ENCODE measurements at places on chromosomes 4 and X.
A peak's percentile ranks its signal among the peaks of the same experiment; 100 is the strongest.

- no peak for DNase-seq
Measured at GRCh38 chr4:23947826-23948225, 58.0 kb upstream of the PPARGC1A start.

GRCh38 chrX:368811-369562 is 17.7 kb downstream of the PPP2R3B start:
- peak; percentile 68 for DNase-seq

GRCh38 chr4:165118256-165118909 is 5.7 kb upstream of the TMEM192 start:
- DNase-seq, result no peak

DNA sequence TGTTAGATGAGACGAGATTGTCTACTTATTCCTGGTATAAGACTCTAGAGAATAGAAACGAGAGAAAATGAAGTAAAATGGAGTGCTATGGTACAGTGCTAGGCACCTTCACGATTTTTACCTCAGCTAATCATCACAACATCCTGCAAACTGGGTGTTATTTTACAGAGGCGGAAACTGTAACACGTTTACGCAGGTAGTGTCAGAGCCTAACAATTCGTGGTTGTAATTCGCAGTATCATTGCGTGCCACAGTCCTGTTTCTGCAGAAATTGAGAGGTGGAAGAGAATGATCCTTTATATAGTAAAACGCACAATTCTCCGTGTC is 383 bp upstream of the TBC1D19 start:
- no peak for DNase-seq

GRCh38 chrX:37608156-37608555 is 36.7 kb downstream of the LANCL3 start:
- no peak for DNase-seq

GRCh38 chrX:35557916-35558315 is 240.2 kb upstream of the MAGEB16 start:
- no peak for DNase-seq

- no peak for DNase-seq
Measured at GRCh38 chr4:82421796-82422560, 8.3 kb downstream of the HNRNPDL start.

DNA sequence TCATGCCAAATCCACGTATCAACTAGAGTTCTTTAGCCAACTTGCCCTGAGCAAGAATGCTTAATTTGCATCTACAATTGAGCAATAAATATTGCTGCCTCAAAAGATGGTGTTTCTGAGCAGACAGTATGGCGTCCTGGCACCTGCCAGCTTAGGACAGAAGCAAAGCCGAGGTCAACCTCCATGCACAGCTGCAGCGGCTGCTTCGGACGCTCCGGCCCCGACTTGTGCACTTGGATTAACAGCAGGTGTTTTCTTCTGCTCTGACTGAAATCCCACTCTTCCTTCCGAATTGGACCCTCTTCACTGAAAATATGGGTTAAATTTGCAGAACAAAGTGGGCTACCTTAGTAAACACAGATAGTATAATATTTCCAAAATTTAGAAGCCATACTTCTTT is 215.2 kb upstream of the ETNPPL start:
- no peak for DNase-seq

GRCh38 chr4:181748581-181748980 is 494.6 kb upstream of the TENM3 start:
- DNase-seq, result no peak

DNA sequence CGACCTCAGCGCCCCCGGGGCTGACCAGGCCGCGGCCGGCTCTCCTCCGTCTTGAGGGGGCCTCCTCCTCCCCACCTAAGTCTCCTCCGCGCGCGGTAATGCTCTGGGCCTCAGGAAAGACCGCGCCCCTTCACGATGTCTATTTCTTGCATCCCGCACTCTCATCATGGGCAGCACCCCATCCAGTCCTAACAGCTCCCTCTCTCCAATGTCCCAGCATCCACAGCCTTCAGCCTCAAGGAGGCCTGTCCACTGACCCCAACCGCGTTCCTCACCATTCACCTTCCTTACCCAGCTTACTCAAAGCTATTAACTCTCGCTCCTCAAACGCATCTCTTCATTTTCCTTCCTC is 77.5 kb downstream of the MAGED4 start:
- DNase-seq, result peak; percentile 10

DNA sequence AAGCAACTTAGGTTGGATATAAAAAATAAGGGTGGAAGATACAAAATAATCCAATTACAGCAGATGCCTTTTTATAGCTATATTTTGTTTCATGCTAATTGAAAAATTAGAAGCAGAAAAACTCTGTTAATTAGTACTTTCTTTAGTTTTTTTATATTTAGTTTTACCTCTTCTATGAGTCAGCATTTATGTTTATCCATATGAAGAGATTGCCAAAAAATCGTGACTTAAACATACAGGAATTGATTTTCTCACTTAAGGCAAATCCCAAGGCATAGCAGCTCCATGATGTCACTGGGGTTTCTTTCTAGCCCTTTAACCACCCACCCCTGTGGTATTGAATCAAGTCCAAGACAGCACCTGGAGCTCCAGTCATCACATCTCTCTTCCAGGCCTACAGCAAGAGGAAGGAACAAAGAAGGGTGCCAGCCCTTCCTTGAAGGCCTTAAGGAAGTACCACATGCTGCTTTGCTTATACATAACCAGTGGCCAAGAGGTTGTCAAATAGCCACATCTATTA is 365.8 kb upstream of the TENM3 start:
- no peak for DNase-seq

DNA sequence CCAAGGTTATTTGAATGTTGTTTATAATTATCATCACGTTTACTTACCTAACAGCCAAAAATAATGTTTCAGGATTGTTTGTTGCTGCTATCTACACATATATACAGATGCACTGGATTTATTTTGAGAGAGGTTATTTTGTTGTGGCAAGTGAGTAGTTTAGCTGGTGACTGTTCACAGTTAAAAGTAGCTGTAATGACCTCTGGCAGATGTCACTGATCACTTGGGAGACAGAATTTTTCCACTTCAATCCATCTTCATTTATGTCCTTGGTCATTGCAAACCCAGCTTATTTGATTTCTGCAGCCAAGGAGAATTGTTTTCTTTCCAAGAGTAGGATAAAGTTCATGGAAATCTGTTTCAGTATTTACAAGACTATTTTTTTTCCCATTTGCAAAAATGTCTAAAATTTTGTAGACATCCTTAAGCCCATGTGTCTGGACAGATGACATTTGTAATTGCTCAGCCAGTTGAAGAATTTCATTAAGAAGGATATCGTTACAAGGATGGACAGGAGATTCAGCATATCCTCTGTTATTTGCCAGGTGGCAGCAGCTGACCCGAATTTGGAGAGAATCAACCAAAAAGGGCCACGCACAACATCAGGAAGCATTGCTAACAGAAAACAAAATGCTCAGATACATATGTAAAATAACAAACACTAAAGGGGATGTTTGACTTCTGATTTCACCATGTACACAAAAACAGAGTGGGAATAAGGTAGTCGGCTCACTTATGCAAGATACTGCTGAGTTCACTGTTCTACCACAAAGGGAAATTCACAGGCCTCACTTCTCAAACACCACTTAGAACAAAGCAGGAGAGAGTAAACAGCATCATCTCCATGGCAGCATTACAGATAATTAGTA is 64.5 kb downstream of the GPRIN3 start:
- no peak for DNase-seq

DNA sequence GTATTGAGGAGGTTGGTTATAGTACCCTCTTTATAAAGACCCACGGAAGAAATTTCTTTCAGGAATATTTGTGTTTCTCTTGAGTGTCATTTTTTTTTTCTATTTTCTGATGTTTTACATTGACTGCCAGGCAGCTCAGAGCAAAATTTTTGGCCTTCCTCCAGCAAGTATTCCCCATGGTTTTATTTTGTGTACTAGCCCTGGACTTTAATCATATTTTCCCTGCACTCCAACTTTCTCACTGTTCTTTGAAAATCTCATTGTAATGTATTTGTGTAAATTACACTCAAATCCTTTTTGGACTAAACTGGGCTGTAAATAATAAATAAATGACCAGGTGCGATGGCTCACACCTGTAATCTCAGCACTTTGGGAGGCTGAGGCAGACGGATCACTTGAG is 45.6 kb upstream of the USP46 start:
- DNase-seq, result no peak

- DNase-seq, result no peak
Measured at GRCh38 chrX:47224266-47224895, 5.9 kb downstream of the CDK16 start.

- DNase-seq, result no peak
Measured at GRCh38 chr4:52144372-52144771, 93.3 kb downstream of the SPATA18 start.

GRCh38 chr4:17018013-17018412 is 119.6 kb upstream of the LDB2 start:
- no peak for DNase-seq

- no peak for DNase-seq
Measured at GRCh38 chrX:103396660-103397059, 20.3 kb downstream of the BEX3 start.

DNA sequence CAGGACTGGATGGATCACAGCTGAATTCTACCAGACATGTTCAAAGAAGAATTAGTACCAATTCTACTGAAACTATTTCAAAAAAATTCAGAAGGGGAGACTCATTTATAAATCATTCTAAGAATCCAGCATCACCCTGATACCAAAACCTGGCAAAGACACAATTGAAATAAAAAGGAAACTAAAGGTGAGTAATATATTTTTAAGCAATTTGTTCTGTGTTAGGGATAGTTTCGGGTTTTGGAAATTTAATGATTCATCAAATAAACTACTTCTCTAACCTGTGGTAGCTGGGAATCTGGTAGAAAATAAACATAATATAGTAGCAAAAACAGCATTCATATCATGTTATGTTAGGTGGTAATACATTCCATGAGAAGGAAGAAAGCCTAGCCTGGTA is 662.2 kb upstream of the BOD1L1 start:
- DNase-seq, result no peak

DNA sequence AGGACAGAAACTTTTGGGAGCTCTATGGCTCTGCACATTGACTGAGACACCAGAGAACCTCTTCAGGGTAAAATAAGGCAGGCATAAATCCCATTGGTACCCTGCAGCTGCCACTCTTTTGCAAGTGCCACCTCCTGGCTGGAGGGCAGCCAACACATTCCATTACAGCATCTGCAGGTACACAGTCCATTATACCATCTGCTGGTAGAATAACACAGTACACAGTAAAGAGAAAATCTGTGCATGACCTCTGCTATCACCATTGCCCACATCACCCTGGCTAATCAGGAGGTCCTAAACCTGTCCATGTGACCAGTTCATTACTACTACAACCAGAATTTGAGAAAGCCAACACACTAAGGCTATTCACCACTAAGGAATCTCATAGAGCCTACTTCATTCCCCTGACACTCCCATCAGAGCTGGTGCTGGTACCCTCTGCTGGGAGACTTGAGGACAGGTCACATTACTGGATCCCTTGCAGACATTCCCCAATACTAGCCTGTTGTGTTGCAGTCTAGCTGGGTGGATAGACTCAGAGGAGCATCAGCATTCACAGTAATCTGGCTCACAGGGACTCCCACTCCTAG is 176.2 kb upstream of the TACR3 start:
- DNase-seq, result no peak

DNA sequence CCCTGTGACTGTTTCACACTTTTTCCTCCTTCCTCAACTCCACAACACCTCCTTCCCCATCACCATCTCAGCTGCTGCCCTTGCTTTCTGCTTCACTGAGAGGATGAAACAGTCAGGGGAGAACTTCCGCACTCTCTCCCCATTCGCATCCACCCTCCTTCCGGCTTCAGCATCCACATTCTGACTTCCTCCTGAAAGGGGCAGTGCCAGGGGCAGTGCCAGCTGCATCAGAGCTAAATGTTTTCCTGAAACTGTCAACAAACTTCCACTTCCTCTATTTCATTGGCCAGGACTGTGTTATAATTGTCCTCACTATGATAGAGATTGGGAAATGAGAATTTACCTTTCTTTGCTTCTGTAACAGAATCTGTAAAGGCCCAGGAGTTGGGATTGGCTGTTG is 18.2 kb upstream of the RASL11B start:
- no peak for DNase-seq

DNA sequence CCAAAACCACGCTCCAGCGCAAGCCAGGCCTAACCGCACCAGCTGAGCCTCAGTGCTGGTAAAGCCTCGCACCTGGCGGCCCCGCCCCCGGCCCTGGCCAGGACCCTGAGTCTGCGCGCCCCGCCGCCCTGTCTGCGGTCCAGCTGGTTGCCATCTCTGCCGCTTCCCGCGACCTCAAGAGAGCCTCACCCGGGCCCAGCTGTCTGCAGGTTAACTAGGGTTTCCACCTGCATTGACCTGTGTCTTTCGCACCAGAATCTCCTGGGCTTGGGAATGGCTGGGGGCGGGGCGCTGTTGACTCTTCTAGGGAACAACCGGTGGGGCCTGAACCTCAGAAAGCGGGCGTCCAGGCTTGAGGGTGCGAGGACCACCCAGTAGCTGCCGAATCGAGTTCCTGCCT is 207.7 kb upstream of the PRPS2 start:
- no peak for DNase-seq

DNA sequence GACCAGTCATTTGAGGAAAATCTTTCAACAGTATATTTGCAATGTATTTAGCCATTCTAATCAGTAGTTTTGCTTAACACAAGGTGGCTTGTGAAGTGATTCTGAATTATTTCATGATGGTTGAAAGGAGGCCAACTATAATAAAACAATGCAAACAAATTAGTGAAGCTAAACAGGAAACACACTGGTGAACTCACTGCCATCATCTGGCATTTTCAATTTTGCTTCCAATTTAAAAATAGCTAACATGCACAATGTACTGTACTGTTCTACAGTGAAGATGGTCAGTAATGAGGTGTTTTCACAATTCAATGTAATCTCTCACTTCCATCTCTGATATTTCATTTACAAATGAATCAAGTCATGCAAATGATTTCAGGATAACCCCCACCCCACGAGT is 31.1 kb downstream of the PGRMC2 start:
- DNase-seq, result no peak

GRCh38 chrX:53287493-53288138 is 6.2 kb upstream of the IQSEC2 start:
- DNase-seq, result no peak

DNA sequence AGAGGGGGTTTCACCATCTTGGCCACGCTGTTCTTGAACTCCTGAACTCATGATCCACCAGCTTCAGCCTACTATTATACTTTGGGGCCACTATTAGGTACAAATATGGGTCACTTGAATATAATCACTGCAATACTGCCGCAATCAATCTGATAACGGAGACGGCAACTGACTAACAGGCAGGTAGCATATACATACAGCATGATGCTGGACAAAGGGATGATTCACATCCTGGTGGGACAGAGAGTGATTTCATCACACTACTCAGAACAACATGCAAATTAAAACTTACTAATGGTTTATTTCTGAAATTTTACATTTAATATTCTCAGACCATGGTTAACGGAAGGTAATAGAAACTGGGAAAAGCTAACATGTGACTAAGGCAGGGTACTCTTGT is 10.9 kb downstream of the LRBA start:
- no peak for DNase-seq

GRCh38 chrX:154348114-154348531 is 26.3 kb downstream of the FLNA start:
- DNase-seq, result no peak

- DNase-seq, result peak; percentile 60
Measured at GRCh38 chr4:74320559-74321118, 12.4 kb downstream of the EPGN start.

All from D341Med (cell line).